ENCODE measurements at places on chromosomes 1 and 21.

- no peak for DNase-seq
Measured at GRCh38 chr21:34609244-34609932, 5.5 kb downstream of the RCAN1 start.

- no peak for DNase-seq
Measured at GRCh38 chr1:92975551-92976232, 14.4 kb upstream of the DIPK1A start.

GRCh38 chr1:65059930-65060538 is 88.0 kb upstream of the AK4 start:
- DNase-seq, result peak; percentile 50

DNA sequence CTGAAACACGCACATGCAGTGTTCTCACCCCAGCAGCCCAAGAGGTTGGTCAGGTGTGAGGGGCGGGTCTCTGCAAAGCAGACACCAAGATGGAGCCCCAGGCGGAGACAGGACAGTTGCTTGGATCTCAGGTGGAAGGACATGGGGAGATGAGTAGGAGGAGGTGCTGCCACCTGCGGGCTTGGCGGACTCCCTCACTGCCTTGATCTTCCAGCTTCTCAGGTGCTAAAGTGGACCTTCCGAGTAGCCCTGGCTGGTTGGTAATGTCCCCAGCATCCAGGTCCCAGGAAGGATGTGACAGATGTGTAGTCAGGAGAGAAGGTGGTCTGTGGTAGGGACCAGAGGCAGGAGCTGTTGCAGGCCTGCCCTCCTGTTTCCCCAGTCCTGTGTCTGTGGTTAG is 114.1 kb downstream of the AJAP1 start:
- no peak for DNase-seq

DNA sequence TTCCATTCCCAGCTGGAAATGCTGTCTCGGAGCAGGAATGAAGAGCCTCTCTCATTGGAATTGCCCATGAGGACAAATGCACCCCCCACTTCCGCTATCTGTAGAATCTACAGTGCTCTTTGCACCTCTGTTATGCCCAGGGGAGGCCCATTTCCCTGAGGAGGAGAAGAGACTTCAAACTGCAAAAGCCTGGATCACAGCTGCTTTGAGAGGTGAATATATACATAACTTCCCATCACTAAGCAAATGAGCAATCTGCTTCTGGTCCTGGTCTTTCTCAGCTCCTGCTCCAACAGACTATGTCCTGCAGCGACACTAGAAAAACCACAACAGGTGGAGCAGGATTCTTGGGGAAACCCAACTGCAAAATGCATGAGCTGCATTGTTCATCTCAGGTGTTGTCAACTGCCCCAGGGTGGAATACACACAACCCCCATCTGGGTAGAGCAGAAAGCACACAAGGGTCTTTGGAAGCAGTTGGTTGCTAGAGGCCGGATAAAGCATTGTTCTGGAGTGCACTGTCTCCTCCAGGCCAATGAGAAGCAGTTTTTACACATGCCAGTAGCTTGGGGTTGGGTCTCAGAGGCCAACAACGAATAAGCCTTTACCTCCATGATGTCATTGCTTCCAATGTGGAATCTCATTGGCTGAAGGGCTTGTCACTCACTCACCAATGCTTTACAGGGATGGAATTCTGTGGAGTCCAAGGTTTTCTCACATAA is 67.7 kb upstream of the RAB4A start:
- DNase-seq, result peak; percentile 79

DNA sequence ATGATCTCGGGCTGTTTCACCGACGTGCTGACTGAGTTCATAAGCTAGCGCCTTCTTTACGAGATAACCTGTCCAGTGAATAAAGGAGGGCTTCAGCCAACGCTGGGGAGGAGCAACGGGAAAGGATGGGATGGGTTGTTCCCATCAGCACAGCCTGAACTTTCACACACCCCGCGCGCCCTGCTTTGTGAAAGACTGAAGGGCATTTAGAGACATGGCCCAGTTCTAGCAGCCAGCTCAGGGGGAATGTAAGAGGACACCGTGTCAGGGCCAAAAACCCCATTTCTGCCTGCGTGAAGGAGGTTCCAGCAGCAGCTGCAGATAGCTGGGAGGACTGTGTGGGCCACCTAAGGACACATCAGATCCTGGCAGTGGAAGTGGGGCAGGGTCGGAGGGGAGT is 255.1 kb upstream of the RAB4A start:
- peak; percentile 27 for DNase-seq

DNA sequence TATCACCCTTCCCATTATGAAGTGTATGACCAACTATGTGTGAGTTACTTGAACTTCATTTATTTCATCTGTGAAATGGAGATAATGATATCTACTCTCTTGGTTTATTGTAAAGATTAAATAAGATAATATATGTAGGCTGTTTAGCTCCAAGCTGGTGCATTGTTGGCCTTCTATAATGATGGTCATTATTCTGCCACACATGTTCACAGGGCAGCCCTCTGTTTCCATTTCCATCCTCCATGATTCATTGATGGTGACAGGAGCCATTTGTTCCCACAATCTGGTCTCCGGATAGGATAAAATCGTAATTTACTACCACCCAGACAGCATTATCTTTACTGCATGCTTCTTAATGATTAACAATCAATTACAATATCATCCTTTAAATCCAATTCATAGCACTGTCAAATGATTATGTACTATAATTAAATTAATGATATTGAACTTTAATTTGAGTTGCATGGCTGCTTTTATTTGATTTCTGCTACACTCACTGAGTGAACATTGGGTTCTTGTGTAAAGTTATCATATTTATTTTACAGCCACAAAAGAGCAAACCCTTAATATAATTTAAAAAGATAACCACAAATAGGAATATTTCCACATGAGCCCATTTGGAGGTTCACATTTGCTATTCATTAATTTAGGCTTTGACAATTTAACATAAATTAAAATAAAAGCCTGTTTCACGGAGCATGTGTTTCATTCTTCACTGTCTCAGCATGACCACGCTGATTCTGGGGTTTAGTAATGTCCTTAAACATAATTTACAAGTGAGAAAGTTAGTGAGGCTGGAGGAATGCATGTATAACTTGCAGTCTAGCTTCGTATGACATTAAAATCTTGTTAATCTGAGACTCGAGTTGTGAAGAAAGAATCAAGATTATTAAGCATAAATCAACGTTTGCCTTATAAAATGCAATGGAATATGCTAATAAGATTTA is 596.4 kb upstream of the ZRANB2 start:
- no peak for DNase-seq

- peak; percentile 92 for DNase-seq
Measured at GRCh38 chr1:43835082-43836021, 98.2 kb upstream of the ARTN start.

DNA sequence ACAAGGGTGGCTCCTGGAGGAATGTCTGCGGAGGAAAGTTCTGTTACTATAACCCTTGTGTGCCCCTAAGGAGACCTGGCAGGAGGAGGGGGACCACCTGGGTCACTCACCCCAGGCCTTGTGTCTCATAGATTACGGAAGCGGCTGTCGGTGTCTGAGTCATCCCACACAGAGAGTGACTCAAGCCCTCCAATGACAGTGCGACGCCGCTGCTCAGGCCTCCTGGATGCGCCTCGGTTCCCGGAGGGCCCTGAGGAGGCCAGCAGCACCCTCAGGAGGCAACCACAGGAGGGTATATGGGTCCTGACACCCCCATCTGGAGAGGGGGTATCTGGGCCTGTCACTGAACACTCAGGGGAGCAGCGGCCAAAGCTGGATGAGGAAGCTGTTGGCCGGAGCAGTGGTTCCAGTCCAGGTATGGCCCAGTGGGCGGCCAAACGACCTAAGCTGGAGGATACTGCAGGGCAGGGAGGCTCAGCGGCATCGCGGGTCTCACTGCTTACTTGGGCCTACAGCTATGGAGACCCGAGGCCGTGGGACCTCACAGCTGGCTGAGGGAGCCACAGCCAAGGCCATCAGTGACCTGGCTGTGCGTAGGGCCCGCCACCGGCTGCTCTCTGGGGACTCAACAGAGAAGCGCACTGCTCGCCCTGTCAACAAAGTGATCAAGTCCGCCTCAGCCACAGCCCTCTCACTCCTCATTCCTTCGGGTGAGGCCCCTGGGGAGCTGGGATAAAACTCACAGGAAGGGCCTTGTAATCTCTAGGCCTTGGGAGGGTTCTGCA is 101.4 kb downstream of the PIK3R3 start:
- no peak for DNase-seq

All from fibroblast of villous mesenchyme (primary cell).